Left ventricle myocardium superior (tissue), 1 donor: ENCODE measurements at places on chromosomes 6 and 20.

GRCh38 chr20:24273251-24273650 is 196.2 kb upstream of the SYNDIG1 start:
- no peak for DNase-seq

GRCh38 chr6:4620284-4621151 is 155.7 kb upstream of the CDYL start:
- DNase-seq = no peak

DNA sequence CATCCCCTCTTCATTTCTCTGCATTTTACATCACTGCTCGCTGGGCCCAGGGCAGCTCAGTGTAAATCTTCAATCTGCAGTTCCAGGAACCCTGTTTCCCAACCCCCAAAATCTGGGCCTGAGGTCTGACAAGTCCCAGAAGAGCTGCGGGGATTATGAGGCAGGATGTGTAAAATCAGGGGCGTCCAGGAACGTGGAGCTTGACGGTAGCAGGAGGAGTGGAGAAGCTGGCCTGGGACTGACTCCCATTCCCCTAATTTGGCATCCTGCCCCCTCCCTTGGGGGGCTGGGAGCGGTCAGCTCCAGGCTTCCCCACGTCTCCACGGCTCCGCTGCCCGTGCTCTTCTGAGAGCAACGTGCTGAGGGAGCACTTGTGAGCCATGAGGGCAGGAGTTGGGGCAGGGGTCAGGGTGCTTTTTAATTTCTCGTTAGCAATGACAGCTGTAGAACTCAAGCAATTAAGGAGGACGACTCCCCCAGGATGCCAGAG is 23.4 kb upstream of the VEGFA start:
- peak; percentile 59 for DNase-seq

- no peak for DNase-seq
Measured at GRCh38 chr6:6847591-6847990, 259.1 kb downstream of the LY86 start.

GRCh38 chr6:678520-678919 is 14.4 kb downstream of the EXOC2 start:
- DNase-seq = no peak

DNA sequence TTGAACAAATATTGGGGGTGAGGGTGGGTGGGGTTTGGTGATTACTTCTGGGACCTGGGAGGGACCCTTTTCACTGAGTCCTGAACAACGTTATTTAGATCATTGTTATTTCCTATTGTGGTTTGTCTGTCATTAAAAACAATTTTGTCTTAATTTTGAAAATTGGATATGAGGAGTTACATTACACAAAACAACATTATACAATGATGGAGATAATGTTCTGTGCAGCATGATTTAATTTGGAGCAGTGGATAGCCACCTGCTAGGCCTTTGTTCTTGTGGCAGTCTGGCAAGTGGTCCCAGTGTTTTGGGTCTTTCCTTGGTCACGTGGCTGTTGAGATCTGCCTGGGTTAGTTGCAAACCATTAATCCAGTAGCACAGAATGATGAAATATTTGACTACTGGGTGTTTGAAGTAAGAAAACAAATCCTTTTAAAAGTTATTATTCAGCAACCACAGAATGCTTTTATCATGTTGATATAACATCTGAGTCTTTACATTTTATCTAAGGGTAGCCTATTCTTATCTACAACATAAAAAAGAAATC is 172.8 kb downstream of the CDKAL1 start:
- no peak for DNase-seq

- no peak for DNase-seq
Measured at GRCh38 chr20:57907131-57908000, 197.6 kb upstream of the PMEPA1 start.

DNA sequence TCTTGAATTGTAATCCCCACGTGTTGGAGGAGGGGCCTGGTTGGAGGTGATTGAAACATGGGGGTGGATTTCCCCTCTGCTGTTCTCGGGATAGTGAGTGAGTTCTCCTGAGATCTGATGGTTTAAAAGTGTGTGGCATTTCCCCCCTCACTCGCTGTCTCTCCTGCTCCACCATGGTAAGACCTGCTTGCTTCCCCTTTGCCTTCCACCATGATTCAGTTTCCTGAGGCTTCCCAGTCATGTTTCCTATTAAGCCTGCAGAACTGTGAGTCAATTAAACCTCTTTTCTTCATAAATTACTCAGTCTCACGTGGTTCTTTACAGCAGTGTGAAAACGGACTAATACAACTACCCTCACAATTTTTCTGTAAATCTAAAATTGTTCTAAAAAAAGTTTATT is 26.8 kb upstream of the FAM184A start:
- DNase-seq = no peak

- no peak for DNase-seq
Measured at GRCh38 chr6:106476331-106477105, 116.0 kb downstream of the CRYBG1 start.

- no peak for DNase-seq
Measured at GRCh38 chr6:2426561-2427340, 181.3 kb upstream of the GMDS start.
